ENCODE measurements at places on chromosomes 1 and 21.
A peak's percentile ranks its signal among the peaks of the same experiment; 100 is the strongest.

GRCh38 chr1:221874285-221875003 is 132.6 kb upstream of the DUSP10 start:
- no peak for DNase-seq

DNA sequence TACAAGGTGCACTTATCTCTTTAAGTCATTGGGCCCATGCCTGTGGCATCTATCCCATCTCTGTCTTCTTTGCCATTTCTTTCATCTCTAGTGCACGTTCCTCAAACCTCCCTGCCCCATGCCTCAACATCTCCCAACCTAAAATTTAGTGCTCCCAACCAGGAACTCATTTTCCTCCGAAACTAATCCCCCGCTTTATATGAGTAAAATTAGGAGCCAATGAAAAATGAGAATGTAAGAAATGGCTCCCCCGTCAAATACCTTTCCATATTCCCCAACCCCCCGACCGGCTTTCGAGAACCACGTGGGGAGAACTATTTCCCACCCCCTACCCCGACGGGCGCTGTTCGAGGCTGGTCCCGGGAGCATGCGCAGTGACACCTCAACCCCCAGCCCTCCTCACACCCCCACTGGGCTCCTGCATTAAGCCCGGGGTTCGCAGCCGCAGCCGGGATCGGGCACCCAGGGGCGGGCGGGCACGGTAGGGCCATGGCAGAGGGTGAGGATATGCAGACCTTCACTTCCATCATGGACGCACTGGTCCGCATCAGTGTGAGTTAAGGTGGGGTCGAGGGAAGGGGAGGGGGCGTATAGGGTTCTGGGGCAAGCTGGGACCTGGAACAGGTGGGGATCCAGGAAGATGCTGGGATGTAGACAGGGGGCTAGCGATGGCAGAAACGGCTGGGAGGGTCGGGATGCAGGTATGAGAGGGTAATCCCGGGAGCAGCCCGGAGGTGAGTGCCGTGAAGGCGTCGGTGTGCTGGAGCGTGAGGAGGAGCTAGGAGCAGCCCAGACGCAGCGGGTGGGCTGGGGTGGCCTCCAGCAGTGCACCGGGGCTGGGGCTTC is at the start of gene TRIM46:
TRIM46 (plus strand) TSS at position 372 of the 846 bp plus-strand sequence; CDS start at position 490, 118 bp downstream.
- DNase-seq, result no peak

DNA sequence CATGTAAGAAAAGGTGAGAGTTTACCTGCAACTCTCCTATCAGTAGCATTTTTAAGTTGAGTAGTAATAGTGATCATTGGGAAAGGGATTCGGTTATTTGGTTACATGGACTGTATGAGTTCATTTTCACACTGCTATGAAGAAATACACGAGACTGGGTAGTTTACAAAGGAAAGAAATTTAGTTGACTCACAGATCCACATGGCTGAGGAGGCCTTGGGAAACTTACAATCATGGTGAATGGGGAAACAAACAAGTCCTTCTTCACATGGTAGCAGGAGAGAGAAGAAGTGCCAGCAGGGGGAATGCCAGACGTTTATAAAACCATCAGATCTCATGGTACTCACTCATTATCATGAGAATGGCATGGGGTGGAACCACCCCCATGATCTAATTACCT is 59.3 kb upstream of the FBXO28 start:
- DNase-seq, result no peak

DNA sequence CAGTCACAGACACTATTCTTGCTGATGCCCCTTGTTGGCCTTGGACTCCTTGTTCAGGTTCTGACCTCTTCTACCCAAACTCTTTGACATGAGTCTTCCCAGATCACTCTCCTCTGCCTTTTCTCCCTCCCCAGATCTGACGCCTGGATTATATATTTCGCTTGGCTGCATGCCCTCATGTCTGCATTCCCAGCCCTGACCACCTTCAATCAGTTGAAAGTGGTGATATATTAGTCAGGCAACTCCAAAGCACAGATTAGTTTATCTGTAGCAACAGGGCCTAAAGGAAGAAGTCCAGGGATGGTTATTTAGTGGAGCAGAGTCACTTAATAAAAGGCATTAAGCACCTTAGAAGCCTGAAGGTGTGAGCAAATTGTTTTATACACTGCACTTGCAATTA is 110.0 kb upstream of the GUCA2B start:
- DNase-seq, result no peak

DNA sequence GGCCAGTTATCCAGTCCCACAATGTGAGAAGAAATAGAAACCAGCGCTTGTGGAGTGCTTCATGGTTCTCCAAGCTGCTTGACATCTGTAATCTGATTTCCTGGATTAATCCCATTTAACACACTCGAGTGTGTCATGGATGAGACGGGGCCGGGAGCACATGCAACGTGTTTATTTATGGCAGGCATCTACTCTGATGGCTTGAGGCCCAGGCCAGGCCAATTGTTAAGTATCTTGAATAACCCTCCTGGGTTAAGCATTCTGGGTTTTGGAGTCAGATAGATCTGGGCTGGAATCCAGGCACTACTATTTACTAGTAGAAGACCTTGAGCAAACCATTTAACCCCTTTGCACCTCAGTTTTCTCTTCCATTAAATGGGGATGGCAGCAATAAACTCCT is 37.5 kb upstream of the LAPTM5 start:
- DNase-seq, result no peak

- DNase-seq, result no peak
Observed at GRCh38 chr1:8754247-8754650, 63.2 kb downstream of the RERE start.

DNA sequence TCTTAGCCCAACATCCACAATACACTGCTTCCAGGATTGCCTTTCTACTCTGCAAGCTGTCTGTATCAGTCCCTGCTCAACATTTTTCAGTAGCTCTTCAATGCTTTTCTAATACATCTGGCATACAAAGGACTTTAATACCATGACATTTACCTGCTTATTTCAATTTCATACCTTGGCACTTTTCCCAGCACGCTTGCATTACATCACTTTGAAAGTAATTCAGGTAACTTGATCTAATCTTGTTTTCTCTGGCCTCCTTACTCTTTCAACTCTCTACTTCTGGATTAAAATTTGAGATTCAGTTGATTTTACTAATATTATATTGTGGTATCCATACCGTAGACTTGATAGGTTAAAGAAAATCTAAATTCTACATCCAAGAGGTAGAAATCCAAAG is 103.0 kb downstream of the PTGS2 start:
- DNase-seq, result peak; percentile 29

GRCh38 chr1:225999912-226000337 is 782 bp upstream of the SDE2 start:
- peak; percentile 50 for DNase-seq

- DNase-seq, result peak; percentile 72
Observed at GRCh38 chr1:100719490-100719889, at the start of gene VCAM1. TSS of gene VCAM1 (plus strand) at chr1:100719742. CDS start at chr1:100719861, 119 bp downstream.

GRCh38 chr1:24540906-24541710 is 14.8 kb upstream of the NCMAP start:
- no peak for DNase-seq

GRCh38 chr1:234373959-234374254 is 651 bp downstream of the COA6 start:
- DNase-seq, result no peak

DNA sequence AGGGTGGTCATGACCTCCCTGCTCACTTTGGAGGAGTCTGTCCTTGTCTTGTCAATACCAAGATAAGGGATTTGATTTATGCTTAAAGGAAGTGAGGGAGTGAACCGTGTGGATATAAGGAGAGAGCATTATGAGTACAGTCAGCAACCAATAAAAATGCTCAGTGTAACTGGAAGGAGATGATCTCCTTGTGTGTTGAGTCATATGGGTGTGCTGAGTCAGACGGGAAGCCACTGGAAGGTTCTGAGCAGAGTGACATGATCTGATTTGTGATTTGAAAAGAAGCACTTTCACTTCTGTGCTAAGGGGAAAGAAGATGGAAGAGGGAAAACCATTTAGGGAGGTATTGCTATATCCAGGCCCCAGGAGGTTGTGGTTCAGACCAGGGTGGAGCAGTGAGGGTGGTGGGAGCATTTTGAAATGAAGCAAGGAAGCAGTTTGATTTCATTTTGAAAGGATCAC is 2.5 kb upstream of the BCL10 start:
- no peak for DNase-seq

DNA sequence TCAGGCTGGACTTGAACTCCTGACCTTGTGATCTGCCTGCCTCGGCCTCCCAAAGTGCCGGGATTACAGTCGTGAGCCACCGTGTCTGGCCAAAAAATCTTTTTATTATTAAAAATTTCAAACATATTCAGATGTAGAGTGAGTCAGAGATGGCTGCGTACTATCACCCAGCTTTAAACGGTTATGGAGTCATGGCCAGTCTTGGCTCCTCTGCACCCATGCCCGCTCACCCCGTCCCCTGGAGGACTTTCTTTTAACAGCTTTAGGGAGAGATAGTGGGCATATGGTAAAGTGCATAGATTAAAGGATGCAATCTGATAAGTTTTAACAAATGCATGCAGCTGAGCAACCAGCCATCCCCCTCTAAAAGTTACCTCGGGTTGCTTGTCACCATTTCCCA is 51.8 kb downstream of the TNFRSF8 start:
- no peak for DNase-seq

- DNase-seq, result no peak
Observed at GRCh38 chr1:47658161-47658920, 220.5 kb downstream of the FOXD2 start.

DNA sequence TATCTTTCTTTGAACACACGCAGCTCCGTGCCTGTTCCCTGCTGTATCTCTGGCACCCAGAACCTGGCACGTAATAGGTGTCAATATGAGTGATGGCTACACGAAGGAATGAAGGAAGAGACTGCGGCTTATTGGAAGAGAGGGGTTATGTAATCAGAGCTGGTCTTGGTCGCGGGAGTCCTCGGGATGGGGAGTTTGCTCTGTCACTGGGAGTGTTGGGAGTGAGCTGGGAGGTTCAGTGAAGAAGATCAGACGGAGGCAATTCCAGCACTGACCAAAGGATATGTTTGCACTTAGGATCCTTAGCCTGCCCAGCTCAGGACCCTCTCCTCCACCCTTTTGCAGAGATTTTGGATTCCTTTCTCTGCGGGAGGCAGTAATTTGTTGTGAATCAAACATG is 709.1 kb downstream of the PTPRU start:
- no peak for DNase-seq

DNA sequence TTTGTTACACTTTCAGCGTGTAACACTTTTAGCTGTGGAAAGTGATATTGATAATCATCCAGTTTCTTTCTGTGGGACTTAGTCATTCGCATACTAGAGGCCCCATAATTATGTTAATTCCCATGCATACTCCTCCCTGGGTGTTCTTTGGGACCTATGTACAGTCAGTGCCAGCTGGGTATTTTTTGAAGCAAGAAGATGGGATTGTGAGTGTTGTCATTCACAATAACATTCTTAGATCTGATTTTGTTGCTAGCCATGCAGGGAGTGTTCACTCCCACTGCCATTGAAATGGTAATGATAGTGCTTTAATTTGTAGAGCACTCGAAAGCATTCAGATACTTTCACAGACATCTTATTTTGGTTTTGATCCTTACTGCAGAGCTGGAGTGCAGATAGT is 11.6 kb downstream of the SARS1 start:
- DNase-seq, result no peak

GRCh38 chr1:66282891-66283621 is 250.9 kb upstream of the SGIP1 start:
- peak; percentile 61 for DNase-seq

DNA sequence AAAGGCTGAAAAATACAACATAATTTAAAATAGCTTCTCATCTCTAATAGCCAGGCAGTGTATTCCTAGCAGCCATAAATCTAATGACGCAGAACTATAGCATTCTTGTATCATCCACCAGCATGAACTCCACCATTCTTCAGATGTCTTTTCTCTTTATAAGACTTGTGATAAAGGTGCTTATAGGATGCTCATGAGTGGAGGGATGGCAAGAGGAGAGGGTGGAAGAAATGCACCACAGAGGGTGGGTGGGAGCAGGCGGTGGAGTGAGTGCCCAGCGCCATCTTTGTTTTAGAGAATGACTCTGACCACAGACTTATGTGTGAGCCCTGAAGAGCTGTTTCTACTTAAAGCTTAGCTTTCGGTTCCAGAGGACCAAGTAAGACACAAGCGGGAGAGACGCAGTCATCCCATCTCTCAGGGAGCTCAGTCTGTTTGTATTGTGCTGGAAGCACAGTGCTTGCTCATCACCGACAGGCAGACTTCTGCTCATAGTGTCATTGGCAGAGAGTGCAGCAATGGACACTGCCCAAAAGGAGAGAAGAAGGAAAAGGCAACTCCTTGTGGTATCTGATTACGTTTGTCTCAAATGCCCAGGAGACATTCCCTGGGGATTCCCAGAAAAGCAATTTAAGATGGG is 65.6 kb downstream of the KCNJ15 start:
- no peak for DNase-seq

GRCh38 chr1:83113652-83114051 is 885.3 kb downstream of the TTLL7 start:
- DNase-seq, result no peak

- DNase-seq, result no peak
Observed at GRCh38 chr21:31459457-31459856, 115.4 kb upstream of the TIAM1 start.

DNA sequence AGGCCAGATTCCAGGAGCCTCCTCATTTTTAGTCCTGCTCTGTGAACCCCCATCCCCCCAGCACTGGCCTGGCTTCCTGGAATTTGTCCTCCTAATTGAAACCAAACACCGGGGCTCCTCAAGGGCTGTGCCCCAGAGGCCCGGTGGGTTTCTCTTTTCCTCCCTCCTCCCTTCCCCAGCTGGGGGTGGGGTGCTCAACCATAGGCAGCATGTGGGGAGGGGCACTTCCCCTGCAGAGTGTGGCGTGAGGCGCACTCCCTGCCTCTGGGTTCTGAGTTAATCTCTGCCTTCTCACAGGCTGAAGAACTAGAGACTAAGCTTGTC is 67.5 kb upstream of the ACOT11 start:
- DNase-seq, result no peak

DNA sequence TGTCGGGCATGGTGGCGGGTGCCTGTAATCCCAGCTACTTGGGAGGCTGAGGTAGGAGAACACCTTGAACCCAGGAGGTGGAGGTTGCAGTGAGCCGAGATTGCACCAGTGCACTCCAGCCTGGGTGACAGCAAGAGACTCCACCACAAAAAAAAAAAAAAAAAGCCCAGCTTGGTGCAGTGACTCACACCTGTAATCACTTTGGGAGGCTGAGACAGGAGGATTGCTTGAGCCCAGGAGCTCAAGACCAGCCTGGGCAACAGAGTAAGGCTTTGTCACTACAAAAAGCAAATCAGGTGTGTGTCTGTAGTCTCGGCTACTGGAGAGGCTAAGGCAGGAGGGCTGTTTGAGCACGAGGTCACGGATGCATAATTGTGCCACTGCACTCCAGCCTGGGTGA is 5.0 kb upstream of the H6PD start:
- no peak for DNase-seq

- DNase-seq, result no peak
Observed at GRCh38 chr21:36325373-36326010, 5.5 kb downstream of the MORC3 start.

DNA sequence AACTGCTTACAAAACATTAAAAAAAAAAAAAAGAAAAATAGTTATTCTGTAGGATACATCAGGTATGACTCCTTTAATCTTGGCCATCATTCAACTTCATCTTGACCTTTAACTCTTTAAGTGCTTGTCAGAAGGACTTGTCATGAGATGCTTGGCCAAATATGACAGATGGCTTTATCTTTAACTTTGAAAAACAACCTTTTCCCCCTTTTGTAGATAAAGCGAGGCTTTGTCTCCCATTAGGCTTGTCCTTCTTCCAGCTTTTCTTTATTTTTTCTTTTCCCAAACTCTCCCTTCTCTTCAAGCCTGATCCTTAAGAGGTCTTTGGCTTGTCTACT is 2.3 kb downstream of the SRSF10 start:
- no peak for DNase-seq
